Cerebellum (tissue), 4 donors: ENCODE measurements at places on chromosomes 2 and 18. TPM values are rescaled to one million over a fixed set of nuclear protein-coding genes. Genes with fewer than 3 reads are reported as not detected.

Gene IL37
- total RNA-seq: not detected

Gene SERPINB3
- not detected for total RNA-seq

DNA sequence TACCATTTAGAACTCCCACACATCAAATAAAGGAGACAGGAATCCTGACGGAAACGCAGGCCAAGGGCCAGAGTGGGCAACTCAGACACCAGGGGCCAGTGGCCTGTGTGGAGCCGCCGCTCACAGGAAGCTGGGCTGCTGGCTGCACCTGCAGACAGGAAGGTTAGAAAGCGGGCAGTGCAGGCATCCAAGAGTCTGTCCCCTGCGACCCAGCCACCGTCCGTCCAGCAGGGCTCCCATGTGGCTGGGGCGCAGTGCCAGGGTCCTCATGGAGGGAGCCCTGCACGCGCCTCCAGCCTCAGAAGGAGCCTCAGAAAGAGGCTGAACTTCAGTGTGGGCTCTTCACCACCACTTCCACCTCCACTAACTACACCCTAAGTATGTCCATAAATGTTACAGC is 2.5 kb upstream of the ANO7 start:
- no peak for DNase-seq

Gene ADCY3
- 19.5 TPM for total RNA-seq

DNA sequence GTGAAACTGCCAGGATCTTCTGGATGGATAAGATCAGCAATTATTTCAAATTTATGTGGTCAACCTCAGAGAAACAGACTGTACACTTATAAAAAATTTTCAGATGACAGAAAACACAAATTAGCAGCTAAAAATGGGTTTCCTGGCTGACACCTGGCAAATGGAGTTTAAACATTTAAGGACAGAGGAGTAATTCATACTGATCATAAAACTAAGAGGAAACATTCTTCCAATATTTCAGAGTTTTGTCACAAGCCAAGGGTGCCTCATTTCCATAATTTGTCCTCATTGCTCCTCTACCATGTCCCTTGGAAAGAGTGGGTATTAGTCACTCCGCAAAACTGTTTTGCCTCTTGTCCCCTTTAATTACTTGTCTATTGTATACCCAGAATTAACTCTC is 70.2 kb downstream of the TMEFF2 start:
- no peak for DNase-seq

Gene NPHP1
- 7.2 TPM for total RNA-seq

DNA sequence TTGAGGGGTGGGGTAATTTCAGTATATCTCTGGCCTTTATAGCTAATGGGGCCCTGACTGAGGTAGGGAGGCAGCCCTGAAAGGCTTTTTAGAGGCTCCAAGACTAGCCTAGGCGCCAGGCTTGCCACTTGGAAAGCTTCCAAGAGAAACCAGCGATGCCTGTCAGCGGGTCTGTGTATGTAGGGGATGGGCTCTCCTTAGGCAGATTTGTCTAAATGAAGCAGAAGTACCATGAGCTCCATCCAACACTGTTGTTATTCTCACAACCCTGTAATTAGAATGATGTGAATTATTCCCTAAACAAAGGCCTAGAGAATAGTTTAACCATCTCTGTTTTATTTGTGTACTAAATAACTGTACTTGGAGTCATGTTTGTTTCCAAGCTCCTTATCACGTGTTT is 138.1 kb downstream of the B3GNT2 start:
- DNase-seq: no peak

Gene ASB18
- 0.45 TPM for total RNA-seq

GRCh38 chr18:45567123-45567522 is 48.2 kb upstream of the SLC14A2 start:
- no peak for DNase-seq

Gene LDLRAD4
- total RNA-seq: 81.6 TPM

DNA sequence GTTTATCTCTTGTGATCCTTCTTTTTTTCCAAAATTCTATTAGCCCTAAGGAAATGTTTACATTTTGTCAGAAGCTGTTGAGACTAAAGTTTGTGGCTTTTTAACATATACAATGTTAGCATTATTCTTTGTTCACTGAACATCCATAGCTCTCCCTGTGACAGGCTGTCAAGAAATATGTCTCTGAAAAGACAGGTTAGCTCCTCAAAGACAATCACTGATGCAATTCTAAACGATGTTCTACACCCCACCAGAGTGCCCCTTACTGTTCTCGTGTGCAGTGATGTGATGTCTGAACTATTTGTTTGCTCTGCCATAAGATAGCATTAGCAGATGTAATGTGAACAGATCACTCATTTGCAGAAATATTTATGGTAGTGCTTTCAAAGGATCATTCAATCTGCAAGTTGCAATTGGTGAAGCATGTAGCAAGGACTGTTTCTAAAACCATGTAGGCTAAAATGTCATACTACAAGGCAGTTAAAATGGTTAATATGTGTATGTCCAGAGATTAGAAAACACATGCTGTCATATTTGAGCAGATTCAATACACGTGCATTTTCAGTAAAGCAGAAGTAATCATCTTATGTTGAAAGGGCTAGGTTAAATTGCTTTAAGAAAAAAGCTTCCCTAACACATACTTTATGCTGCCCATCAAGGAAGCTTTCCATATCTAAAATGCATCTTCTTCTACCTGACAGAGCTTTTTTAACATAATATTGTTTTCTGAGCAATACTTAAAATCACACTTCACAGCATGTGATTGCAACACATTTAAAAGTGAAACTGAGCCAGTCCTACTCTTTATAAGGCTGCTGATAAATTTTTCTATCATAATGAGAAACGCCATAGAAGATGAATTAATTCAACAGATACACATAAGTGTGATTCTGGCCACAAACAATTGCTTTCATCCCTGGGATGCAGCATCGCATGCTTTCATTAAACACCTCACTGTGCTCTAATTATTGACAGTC is 285.7 kb upstream of the UBE2E3 start:
- no peak for DNase-seq

- DNase-seq: peak; percentile 44
Measured at GRCh38 chr2:100978582-100979191, 23.4 kb upstream of the RPL31 start.

Gene DSC3
- 0.36 TPM for total RNA-seq

DNA sequence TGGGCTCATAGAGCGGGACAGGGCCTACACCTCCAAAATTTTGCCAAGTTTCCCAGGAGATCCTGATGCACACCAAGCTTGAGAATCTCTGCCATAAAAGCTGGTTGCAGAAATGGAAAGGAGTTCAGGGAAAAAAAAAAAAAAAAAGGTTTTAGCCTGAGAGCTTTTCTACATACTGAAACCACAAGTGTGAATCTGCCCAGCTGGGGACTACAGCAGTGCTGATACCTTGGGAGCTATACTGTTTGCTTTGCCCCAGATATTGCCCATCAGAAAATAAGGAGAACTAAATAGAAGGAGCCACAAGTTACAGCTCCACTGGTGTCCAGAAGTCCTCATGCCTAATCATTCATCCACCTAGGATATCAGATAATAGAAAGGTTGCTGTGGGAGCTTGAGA is 38.4 kb upstream of the NCKAP5 start:
- no peak for DNase-seq

Gene ARHGEF4
- total RNA-seq: 35.3 TPM

- no peak for DNase-seq
Measured at GRCh38 chr2:136242100-136242499, 124.2 kb upstream of the CXCR4 start.

Gene KCNG2
- total RNA-seq: 2.1 TPM

DNA sequence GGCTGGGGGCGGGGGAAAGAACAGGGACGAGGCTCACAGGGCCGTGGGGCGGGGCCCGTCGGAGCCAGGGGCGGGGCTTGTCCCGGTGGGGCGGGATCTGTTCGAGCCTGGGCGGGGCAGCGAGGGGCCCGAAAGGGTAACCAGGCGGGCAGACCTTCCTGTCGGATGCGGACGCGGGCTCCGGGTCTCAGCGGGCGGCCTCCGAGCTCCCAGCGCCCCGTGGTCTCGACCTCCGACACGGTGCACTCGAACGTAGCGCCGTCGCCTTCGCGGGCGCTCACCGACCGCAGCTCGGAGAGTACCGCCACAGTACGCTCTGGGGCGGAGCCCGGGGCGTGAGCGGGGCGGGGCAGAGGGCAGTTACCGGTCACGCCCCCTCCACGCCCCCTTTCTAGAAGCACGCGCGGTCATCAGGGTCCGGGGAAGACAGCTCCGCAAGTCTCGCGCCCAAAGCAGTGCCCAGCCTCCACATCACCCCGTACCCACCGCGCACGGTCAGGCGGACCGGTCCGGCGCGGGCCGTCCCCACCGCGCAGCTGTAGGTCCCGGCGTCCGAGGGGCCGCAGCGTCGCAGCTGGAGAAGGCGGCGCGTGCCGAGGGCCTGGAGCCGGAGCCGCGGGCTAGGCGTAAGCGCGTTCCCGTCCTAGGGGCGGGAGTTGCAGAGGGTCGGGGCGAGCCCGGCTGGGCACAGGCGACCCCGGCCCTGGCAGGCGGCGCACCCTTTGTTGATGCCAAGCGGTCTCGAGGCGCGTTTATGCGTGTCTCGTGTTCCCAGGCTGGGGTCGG is 8.7 kb downstream of the TMEM198 start:
- DNase-seq: peak; percentile 92

DNA sequence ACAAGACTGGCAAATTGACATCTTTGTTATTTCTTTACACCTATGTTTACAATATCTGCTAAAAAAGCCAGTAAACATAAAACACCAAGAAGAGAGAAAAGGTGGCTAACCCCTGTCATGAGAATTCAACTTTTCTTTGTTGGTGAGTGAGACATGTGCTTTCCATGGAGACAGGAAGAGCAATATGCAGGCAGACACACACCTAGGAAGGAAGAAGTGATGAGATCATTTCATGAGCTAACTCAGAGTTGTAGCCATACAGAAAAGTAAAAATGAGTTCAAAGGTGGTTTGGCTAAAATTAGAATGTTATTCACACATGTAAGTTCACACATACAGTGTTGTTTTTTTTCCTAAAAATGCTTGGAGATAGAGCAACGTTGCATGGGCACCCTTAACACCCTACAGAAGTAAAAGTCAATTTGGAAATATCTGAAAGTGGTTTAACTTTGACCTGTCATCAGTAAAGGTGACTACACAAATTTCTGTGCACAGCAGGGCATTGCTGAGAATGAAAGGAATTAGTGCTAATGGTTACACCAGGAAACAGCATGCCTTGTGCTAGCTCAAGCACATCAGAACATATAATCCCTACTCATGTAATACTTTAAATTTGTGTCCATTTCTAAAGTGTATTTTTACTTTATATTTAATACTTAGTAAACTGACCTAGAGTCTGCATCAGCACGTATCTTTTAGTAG is 557.6 kb downstream of the CBLN2 start:
- no peak for DNase-seq

- DNase-seq: no peak
Measured at GRCh38 chr2:240480834-240481623, 45.6 kb downstream of the GPC1 start.

Gene VWA3B
- total RNA-seq: 0.73 TPM

Gene GPR45
- 1.5 TPM for total RNA-seq

DNA sequence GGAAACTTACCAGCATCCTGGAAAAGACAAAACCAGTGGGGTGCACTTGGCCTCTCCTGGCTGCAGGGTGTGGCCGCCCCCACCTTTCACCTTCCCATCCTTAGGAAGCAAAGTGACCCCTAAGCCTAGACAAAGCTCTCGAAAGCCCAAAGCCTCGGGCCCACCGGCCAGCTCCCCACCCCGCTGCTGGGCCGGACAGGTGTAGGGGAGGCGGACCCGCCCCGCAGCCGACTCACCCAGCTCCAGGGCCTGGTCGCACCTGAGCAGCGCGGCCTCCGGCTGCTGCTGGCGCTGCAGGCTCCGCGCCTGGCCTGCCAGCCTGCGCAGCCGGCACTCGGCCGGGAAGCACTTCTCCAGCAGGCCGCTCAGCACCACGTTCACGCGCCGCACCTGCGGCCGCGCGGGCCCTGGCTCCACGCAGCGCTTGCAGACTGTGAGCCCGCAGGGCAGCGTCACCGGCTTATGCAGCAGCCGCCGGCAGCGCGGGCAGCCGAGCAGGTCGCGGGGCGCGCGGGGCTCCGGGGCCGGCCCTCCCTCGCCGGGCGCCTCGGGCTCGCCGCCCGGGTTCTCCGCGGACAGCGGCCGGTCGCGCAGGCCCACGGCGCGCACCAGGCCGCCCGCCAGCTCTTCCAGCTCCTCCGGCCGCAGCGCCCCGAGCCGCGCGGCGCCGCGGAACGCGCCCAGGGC is 979 bp downstream of the LONRF2 start:
- peak; percentile 63 for DNase-seq

Gene ADGRF3
- total RNA-seq: 0.18 TPM

Gene CXCR1
- total RNA-seq: not detected

GRCh38 chr2:137747509-137747908 is 216.8 kb upstream of the HNMT start:
- no peak for DNase-seq

DNA sequence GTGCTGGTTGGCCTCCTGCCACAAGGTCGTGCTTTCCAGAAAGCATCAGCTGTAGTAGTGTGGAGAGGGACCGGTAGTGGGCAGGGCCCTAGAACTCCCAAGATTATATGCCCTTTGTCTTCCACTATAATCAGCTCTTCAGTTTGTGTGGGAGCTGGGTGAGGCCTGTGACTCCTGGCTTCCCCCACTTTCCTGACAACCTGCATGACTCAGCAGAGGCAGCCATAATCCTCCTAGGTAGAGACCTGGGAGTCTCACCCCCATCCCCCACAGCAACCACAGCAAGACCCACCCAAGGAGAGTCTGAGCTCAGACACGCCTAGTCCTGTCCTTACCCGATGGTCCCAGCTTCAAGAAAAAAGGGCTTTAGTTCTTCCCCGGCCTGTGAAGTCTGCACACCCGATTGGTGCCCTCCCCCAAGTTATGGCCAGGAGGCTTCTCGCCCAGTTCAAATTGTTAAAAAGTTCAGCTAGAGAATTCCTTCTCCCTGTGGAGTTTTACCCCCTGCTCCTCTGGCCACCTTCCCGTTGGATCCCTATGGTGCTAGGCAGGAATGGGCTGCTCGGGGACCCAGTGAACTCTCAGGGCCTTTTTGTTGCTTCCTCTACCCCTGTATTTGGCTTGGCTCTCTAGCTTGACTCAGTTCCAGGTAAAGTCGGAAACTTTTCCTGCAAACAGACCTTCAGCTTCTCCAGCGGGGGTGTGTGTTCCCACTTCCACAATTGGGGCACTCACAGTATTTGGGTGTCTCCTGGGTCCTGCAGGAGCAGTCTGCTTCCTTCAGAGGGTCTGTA is 57.8 kb upstream of the FAM237A start:
- DNase-seq: no peak

DNA sequence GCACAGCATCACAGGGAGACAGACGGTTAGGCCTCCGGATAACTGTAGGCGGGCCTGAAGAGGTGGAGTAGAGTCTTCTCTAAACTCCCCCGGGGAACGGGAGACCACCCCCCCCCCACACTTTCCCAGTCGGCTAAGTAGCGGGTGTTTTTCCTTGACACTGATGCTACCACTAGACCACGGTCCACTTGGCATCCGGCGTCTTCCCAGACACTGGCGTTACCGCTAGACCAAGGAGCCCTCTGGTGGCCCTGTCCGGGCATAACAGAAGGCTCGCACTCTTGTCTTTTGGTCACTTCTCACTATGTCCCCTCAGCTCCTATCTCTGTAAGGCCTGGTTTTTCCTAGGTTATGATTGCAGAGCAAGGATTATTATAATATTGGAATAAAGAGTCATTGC is 25.7 kb upstream of the NCL start:
- DNase-seq: no peak
